ENCODE measurements at places on chromosomes 4 and X.

- DNase-seq, result peak; percentile 52
These were observed 121.8 kb upstream of the TMEM47 start for GRCh38 chrX:34778916-34779315.

- no peak for DNase-seq
These were observed 140.8 kb upstream of the TRPC5 start for GRCh38 chrX:112223391-112223790.

DNA sequence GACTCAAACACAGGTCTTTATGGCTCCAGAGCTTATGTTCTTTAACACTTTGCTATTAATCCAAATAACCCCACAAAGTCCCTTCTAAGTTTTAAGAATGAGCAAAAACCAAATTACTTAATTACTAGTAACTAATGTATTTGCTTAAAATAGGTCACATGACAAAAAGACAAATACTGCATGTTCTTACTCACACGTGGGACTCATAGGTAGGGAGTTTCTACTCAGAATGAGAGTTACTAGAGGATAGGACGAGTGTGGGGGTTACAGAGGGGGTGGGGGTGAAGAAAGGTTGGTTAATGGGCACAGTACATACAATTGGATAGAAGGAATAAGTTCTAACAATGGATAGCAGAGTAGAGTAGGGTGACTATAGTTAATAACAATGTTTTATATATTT lies 5.8 kb downstream of the RPS6KA3 start:
- no peak for DNase-seq

GRCh38 chr4:101989551-101989950 lies 199.0 kb downstream of the BANK1 start:
- no peak for DNase-seq

- DNase-seq, result peak; percentile 4
These were observed 23.5 kb upstream of the IL2 start for GRCh38 chr4:122479935-122480416.

DNA sequence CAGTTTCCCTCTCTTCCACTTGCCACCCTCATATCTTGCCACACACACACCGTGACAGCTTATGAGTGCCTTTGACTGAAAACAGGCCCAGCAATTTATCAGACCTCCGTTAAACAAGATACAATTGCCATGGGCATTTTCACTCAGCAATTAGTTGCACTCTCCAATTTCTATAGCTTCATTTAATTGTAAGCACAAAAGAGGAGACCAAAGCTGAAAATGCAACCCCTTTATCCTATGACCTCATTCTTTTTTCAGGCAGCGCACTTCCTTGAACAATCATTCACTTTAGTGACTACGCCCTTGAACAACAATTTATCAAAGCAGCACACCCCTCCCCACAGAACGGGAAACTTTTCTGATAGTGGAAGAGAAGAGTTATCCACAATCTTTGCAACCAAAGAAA lies 4.1 kb downstream of the POF1B start:
- no peak for DNase-seq

DNA sequence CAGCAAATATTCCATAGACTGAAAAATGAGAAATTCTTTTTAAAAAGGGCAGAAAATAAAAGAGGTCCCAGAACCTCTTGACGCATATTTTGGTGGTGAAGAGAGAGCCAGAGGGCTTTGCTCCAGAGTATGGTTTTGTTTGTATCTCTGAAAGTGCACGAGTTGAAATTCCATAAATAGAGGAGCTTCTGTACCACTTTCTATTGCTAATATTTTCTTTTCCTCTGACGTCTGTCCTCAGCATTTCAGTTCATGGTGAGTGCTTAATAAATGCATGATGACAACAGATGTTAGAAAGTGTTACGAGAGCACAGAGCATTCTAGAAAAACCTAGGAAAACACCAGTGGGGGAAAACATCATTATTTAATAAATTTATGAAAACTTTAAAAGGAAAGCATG lies 145.6 kb downstream of the AMELX start:
- DNase-seq, result peak; percentile 40

DNA sequence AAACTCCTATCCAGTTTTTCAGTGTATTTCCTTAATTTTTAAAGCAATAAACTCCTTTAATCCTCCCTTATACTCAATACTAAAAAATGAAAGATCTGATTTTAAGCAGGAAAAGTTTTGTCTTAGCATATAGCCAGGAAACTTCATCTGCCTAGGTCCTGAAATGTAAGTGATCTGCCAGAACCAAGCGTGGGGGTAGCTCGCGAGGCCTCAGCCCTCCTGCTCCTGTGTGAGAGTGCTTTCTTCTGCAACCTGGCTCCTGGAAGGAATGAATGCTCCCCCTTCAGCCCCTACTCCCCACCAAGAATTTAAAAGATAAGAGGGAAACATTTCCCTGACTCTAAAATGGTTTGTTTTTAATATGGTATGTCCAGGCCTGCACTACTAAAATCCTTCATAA lies 160.1 kb downstream of the CBR4 start:
- DNase-seq, result no peak

- DNase-seq, result no peak
These were observed 20.1 kb upstream of the UVSSA start for GRCh38 chr4:1326751-1327525.

DNA sequence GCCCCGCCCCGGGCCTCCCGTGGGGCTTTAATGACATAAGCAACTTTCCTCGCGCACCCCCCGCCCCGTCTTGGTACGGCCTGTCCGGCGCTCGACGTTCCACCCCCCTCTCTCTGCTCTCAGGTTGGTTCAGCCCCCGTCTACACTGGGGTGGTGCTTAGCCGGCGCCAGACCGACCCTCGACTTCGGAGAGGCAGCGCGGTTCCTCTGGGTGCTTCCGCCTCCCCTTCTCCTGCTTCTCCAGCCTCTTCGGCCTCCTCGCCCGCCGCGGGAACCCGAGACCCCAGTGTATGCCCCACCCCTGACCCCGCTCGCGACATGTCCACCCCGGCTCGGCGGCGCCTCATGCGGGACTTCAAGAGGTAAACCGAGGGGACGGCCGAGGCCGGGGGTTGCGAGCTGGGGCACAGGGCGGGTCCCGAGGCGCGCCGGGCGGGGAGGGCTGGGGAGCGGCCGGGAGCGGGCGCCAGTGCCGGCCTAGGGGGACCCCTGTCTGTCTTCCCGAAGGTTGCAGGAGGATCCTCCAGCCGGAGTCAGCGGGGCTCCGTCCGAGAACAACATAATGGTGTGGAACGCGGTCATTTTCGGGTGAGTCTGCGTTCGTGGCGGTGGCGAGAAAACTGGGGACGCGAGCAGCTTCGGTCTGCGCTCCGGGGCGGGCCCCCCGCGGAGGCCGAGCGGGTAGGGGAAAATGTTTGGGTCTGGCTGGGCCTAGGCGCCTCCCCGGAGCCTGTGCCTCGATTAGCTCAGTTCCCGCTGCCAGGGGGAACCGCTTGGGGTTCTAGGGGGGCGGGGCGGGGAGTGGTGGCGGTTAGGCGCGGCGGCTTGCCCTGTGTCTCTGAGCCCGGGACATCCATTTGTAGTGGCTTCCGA lies at the start of gene UBE2A:
UBE2A (plus strand) TSS at position 170 of the 873 bp plus-strand sequence; CDS start at position 319, 149 bp downstream.
- DNase-seq, result peak; percentile 94

DNA sequence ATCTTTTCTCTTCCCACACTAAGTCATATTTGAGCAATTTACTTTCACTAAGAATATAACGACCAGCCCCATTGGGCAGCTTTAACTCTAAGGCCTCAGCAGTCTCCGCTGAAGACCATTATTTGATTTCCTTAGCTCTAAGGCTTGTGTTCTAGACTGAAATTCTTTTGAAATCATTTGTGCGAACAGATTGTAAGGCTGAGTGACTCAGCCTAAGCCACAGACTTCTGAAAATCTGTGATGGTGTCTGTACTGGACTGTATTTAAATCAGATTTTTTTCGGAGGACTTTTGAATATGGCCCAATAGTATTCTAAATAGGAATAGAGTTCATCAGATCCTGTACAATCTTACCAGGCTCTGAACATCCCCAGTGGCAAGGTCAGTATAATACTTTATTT lies 150.3 kb upstream of the TECRL start:
- DNase-seq, result no peak

GRCh38 chrX:46547857-46548256 lies 2.6 kb upstream of the ZNF674 start:
- DNase-seq, result peak; percentile 65

- peak; percentile 29 for DNase-seq
These were observed 2.8 kb downstream of the NKX6-1 start for GRCh38 chr4:84496331-84496705.

DNA sequence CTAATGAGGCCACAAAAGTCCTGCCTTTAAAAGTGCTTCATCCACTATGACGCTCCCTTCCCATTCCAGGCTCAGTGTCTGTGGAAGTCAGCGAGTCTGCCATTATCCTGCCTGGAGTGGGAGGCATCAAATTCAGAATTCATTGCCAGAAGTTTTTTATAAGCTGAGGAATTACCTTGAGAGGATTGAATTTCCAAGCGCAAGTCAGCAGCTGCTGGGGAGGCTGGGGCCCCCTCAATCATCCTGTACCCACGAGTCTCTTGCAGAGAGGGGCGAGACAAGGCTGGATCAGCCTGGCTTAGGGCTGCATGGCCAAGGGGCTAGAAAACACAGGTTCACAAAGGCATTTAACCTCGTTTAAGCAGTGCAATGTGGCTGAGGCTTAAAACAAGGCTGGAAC lies 170.5 kb upstream of the NOCT start:
- DNase-seq, result no peak

- DNase-seq, result no peak
These were observed 4.5 kb downstream of the SNX25 start for GRCh38 chr4:185213877-185214276.

- no peak for DNase-seq
These were observed 633.6 kb downstream of the PCDH18 start for GRCh38 chr4:136898590-136899248.

DNA sequence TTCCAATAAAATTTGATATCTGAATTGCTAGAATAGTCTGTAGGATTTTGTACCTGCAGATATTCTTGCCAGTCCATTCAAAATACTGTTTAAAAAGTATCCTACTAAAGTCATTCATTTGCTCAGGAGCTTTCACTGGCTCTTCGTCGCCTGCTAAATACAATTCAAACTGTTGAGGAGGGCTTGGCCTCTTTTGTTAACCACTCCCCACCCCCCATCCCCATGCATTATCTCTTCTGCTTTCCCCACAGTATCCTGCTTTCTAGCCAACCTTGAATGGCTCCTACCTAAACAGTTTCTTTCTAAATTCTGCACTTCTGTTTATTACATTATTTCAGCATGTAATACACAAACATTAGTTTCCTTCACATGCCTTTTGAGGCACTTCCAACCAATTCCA lies 230.8 kb downstream of the CPE start:
- no peak for DNase-seq

- peak; percentile 15 for DNase-seq
These were observed 19.7 kb upstream of the PRPS2 start for GRCh38 chrX:12771445-12772069.

GRCh38 chr4:152938237-152938947 lies 2.3 kb downstream of the FHDC1 start:
- no peak for DNase-seq
